ENCODE measurements at places on chromosomes 16 and 17.

GRCh38 chr17:69428252-69428980 is 13.9 kb downstream of the MAP2K6 start:
- no peak for DNase-seq

GRCh38 chr16:51553314-51553713 is 402.2 kb upstream of the SALL1 start:
- DNase-seq: no peak

DNA sequence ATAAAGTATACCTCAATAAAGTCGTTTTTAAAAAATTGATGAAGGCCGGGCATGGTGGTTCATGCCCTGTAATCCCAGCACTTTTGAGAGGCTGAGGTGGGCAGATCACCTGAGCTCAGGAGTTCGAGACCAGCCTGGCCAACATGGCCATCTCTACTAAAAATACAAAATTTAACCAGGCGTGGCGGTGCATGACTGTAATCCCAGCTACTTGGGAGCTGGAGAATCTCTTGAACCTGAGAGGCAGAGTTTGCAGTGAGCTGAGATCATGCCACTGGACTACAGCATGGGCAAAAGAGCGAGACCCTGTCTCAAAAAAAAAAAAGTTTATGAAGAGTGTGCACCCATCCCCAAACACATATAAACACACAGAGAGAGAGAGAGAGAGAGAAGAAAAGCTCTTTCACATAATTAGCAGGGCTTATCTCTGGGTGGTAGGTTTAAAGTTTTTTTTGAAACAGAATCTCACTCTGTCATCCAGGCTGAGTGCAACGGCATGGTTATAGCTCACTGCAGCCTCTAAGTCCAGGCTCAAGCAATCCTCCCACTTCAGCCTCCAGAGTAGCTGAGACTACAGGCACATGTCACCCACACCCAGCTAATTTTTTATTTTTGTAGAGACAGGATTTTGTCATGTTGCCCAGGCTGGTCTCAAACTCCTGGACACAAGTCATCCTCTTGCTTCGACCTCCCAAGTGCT is 3.0 kb downstream of the SREBF1 start:
- DNase-seq: no peak

DNA sequence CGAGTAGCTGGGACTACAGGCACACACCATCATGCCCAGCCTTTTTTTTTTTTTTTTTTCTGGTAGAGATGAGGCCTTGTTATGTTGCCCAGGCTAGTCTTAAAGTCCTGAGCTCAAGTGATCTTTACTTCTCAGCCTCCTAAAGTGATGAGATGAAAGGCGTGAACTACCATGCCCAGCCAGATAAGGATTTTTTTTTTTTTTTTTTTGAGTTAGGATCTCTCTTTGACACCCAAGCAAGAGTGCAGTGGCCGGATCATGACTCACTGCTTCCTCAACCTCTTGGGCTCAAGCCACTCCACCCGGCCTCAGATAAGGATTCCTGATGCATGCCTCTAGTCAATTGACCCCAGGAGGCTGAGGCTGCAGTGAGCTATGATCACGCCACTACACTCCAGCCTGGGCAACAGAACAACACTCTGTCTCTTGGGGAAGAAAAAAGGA is 11.2 kb upstream of the PLEKHG4 start:
- peak; percentile 94 for DNase-seq

DNA sequence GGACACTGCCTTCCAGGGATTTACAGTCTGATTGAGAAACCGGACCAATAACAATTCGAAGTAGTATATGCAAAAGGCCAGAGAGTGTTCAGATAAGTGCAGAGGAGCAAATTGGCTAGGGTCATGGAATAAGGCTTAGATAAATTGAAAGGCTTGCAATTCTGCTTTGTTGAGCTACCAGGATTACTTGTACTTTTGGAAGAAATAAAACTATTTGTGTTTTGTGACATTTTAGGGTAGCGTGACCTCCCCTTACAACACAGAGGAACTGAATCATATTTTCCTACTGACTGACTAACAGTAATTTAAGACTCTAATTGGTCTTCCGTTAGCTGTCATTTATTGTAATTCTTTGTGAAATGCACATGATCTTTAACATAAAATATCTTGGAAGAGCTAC is 104.7 kb downstream of the PITPNC1 start:
- no peak for DNase-seq

DNA sequence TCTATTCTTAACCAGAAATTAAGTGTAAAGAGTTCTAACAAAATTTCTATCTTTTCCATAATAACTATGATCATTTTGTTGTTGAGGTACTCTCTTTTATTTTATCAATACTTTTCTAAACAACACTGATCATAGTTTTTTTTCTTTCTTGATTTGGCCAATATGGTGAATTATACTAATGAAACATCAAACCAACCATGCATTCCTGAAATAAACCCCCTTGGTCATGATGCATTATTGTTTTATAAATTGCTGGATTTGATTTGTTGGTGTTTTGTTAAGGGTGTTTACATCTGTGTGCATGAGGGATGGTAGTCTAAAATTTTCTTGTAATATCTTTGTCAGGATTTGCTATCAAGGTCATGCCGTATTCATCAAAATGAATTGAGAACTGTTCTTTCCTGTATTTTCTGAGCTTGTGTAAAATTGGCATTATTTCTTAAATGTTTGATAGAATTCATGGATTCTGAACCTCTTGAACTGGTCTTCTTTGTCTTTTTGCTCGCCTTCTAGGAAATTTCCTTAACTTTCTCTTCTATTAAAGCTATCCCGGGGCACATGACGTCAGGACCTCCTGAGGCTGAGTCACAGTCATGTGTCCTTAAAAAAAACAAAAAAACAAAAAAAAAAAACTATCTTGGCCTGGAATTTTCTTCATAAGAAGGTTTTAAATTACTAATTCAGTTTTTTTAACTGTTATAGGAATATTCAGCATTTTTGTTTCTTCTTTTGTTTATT is 3.9 kb upstream of the TRIM25 start:
- no peak for DNase-seq

GRCh38 chr17:74892974-74893911 is at the start of gene FADS6:
Gene FADS6 (minus strand): TSS chr17:74893633. CDS start chr17:74893595, 38 bp downstream.
- DNase-seq: no peak

DNA sequence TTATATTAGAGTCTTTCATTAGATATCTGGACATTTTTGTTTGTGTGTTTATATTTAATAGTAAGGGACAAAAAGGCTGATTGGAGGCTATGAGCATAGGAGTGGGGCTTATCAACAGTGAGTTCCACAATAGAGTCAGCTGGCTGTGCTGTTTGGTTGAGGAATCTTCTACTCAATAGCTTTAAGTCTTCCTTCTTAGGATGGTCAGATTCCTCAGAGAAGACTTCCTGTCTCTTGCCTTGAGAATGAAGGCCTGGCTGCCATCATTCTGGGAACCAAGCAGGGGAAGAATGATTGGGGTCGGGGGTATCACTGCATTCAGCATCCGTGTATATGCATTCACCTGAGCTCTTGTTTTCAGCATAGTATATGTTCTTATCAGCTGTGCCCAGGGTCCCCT is 31.9 kb upstream of the ABCC11 start:
- no peak for DNase-seq

GRCh38 chr16:87963400-87963799 is 12.2 kb downstream of the BANP start:
- no peak for DNase-seq
